Left renal pelvis (tissue), 4 donors: ENCODE measurements at places on chromosomes 7 and 10.

GRCh38 chr7:158849768-158850544 is 6.4 kb upstream of the DYNC2I1 start:
- DNase-seq, result no peak

DNA sequence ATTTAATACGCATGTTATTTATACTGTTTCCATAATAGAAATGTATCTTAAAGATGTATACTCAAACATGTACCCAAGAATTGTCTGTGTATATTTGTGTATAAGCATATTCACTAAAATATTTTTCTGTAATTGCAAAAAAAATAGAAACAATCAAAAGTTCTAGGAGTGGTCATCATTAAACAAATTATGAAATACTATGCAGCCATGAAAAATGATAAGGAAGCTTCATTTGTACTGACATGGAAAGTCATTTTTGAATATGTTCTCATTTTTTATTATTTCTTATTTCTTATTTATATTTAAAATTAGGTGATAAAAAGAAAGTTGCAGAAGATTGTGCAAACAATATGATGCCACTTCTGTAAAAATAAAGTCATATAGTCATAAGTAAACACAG is 400.0 kb upstream of the AUTS2 start:
- no peak for DNase-seq

- DNase-seq, result no peak
Measured at GRCh38 chr10:82597840-82598239, 722.8 kb downstream of the NRG3 start.

GRCh38 chr7:87199241-87199640 is 20.3 kb downstream of the TMEM243 start:
- no peak for DNase-seq

DNA sequence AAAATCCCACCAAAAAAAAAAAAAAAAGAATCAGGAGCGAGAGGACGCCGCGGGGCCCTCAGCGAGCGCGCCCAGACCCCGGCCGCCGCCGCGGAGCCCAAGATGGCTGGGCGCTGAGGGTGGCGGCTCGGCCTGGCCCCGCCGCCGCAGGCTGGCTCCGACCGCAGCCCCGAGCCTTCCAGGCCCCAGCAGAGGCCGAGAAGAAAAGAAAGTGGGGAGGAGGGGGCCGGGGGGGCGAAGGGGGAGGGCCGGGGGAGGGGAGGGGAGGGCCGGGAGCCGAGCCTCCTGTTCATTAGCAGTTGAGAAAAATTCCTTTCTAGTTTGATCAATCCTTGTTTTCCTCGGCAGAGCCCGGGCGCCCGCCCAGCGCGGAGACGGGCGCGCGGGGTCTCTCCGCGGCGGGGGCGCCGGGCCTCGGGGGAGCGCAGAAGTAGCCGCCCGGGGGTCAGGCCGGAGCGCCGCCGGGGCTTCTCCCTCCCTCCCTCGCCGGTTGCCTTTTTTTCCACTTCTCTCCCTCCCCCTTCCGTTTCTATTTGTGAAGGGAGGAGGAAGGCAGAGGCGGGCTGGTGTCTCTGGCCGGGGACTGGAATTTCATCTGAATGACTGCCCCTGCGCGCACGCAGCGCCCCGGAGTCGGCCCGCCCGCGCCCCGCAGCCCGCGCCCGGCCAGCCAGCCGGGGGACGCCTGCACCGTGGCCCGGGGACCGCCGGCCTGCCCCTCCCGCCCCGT is 778 bp upstream of the TRIM8 start:
- peak; percentile 52 for DNase-seq

DNA sequence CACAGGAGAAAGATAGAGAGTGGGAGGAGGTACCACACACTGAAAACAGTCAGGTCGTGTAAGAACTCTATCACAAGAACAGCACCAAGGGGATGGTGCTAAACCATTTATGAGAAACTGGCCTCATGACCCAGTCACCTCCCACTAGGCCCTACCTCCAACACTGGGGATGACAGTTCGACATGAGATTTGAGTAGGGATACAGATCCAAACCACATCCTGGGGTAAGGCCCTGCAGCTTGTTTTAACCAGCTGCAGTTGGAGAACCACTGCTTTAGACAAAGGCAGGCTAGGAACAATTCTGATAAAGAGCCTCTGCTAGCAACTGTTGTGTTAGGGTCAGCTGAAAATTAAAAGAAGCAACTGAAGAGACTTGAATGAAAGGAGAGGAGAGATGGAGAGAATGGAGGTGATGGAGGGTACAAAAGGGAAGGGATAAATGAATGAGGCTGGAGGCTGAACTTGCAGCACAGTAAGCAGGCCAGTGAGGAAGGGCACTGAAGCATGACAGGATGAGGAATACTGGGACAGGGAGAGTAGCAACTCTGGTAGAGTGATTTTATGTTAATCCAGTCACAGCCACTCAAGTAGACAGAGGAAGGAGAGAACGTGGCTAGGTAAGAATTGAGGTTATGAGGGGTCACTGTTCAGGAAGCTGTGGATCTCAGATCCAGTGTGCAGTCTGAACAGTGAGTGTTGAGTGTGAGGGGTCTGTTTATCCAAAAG is 23.6 kb downstream of the MEST start:
- DNase-seq, result no peak

DNA sequence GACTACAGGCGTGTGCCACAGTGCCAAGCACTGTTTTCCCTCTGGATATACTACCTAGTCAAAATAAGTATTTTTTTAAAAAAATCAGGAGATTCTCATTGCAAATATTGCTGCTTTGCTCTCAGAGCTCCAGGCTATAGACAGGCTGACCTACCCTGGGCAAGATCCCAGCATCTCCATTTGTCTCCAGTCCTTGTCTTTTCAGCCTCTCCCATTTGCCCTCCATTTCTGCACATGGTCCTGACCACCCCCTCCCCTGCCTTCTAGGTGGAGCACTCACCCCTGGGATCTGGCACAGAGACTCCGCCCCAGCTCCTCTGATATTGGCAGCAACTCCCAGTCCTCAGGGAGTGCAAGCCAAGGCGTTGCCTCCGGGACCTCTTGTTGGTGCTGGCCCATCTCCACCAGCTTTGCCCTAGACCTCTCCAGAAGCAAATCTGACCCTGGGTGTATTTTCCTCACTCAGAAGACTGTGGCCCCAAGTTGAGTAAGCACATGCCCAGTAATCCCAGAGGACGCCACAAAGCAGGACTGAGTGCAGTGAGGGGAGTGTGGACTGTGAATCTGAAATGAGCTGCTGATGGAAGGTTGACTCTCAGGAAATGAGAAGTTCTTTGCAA is 120.6 kb downstream of the MTPAP start:
- DNase-seq, result no peak

- DNase-seq, result no peak
Measured at GRCh38 chr7:90816511-90817142, 220.5 kb downstream of the CDK14 start.

DNA sequence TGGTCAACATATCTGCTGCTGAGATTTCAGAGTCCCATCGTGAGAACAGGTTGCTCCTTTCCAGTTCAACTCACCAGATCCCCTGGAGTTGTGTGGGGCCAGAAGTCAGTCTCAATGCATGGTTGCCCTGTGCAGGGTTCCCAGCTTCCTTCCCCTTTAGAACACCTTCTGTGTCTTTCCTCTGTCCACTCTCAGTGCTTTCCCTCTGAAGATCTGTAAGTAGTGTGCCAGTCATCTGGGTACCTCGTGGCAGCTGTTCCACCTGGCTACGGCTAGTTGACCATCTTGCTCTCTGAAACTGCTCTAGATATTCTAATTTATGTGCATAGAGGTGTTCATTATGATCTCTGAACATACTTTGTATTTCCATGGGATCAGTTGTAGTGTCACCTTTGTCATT is 36.1 kb upstream of the PRSS37 start:
- DNase-seq, result no peak

DNA sequence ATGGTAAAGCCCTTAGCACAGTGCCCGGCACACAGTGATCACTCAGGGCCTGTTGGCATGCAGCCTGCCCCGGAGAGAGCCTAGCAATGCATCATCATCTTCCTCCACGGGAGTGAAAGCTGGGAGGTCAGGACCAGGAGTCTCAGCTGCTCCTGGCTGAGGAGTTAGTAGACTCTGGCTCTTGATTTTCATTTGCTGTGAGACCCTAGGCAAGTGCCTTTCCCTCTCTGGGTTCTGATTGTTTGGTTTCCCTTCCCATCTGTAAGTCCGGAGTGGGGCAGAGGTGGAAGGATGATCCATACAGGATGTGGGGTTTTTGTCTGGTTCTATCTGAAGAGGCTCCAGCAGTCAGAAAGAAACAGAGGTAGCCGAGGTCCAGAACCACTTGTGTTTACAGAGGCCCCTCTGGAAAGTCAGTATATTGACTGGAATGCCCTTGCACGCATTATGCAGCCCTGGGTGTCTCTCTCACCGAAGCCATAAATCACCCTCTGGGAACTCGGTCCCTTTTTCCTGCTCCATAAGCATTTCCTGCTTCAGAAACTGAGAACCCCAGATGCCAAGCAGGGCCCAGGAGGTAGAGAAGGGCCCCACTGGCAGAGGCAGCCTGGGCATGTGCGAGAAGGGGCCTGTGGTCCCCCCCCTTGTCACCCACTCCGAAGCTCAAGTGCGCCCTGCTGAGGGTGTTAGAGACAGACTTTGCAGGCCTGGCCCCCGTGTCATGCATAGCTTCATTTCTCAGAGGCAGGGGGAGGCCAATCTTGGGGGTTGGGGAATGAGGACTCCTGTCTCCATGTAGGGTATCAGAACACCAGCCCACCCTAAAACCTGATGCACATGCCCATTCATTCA is 8.5 kb downstream of the UNC5B start:
- no peak for DNase-seq

DNA sequence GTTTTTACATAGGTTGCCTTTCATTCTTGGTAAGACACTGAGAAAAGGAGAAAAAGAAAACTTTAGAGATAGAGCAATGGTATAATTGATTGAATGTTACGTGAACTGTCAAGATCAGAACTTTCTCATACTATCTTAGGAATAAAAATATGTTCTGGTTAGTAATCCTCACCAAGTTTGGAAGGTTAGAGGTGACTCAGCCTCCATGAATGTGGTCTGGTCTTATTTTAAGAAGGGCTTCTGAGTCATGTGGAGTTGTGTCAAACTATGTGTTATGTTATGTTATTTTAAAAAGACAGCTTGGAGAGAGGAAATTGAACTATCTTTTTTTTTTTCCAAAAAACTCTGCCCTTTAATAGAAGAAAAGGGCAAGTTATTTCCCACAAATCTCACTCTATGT is 458.6 kb upstream of the KLF6 start:
- no peak for DNase-seq

GRCh38 chr7:55135462-55135861 is 116.6 kb downstream of the EGFR start:
- no peak for DNase-seq
